Hepatic stellate cell (primary cell): ENCODE measurements at places on chromosomes 7 and 10.

DNA sequence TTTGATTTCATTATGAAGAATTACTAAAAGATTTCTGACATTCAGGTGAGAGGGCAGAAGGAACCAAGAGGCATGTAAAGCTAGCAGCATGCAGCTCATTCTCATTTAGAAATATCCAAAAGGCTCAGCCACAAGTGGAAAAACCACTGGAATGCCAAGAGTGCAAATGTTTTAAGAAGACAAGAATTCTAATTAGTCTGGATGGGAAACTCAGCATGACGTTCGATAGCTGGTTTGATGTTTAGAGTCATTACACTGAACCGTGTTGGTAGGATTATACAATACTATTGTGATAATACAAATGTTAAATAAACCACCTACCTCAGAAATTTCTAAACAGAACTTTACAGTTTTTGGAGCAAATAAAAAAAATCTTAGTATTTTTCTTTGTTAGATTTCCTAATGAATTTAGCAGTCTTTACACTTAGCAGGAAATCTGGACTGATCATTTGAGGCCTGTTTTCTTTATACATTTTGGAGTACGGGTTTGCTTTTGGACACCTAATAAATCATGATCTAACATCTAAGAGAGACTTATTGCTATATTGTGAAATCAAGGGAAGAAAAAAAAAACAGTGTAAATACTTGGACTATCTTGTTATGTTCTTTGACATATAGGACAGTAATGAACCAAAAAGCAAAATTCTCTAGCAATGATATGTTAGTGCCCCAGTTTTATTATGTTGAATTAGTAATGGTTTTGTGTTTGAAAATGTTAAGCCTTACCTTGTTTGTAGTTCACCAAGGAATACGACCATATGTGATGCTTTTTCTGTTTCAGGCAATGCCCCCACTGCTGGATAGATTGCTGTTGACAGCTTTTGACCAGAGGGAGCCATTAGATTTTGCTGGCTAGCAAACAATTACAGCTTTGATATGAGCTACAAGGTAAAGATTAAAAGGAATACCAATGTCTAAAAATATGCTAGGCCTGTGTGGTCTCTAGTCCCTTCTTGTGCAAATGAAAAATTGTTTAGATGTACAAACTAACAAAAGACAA is 354.1 kb upstream of the SEMA3A start:
- no peak for DNase-seq

DNA sequence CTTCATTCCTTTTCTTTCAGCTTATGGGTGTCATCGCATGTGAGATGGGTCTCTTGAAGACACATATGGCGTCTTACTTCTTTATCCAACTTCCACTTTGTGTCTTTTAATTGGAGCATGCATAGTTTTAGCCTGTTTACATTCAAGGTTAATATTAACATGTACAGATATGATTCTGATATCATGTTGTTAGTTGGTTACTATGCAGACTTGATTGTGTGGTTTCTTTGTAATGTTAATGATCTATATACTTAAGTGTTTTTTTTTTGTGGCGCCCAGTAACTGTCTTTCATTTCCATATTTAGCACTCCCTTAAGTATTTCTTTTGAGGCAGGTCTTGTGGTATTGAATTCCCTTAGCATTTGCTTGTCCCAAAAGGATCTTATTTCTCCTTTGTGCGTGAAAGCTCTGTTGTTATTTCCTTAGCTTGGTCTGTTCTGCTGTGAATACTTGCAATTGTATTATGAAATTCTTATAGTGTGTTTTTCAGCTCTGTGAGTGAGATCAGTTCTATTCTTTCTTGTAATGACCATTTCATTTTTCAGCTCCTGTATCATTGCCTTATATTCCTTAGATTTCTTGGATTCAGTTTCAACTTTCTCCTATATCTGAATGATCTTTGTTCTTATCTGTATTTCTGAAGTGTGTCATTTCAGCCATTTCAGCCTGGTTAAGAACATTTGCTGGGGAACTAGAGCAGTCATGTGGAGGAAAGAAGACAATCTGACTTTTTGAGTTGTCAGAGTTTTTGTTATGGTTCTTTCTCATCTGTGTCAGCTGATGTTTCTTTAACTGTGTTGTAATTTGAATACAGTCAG is 88.4 kb downstream of the ABCA13 start:
- DNase-seq: no peak

GRCh38 chr10:95071107-95071660 is 1.9 kb upstream of the CYP2C8 start:
- DNase-seq: no peak

DNA sequence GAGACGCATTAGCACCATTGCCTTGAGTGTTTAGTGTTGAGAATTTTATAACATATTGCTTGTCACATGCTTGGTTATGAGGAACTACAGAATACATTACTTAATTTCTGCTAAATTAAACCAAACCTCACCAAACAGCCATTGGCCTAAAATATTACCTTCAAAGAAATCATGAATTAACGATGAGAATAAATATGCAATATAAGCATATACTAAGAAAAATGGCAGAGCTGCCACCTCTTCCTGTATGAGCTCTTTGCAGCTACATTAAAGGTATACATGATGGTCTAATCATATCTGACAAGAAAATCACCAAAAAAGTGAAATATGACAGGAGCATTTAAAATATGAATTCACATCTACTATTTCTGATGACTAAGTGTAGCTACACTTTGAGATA is 5.2 kb upstream of the RHEB start:
- DNase-seq: no peak

DNA sequence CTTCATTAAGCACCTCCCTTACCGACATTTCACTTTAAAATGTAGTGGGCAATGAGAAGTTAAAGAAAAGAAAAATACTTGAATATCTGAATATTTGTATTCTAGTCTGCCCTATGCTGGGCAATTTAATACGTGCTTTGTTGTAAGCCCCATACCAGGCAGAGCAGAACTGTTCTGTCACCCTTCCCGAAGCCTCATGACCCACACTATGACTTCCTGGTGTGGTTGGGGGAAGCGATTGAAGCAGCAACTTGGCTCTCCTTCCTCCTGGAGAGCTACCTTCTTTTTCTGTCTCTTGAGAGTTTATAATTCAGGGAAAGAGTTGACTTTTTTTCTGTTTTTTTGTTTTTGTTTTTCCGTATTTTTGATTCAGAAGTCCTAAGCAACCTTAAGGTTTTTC is 243.7 kb downstream of the INHBA start:
- DNase-seq: no peak

- no peak for DNase-seq
Measured at GRCh38 chr10:25384618-25385017, 209.8 kb downstream of the GPR158 start.

DNA sequence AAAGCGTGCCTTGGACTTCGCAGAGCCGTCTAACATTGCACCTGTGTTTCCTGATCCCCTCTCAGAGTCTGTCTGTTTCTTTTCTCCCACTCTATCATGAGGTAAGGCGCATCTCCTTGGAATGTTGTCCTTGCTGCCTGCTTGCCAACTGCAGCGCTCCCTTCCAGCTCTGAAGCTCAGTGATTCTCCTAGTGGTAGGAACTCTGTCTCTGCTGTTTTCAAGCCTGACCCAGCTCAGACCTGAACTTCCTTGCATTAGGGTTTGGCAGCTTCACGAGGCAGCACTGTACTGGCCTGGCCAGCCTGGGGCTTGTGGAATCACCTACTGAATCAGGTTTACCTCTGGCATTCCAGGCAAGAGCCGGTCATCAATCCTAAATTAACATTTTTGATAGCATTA is 123.9 kb downstream of the CREB5 start:
- DNase-seq: peak; percentile 20

DNA sequence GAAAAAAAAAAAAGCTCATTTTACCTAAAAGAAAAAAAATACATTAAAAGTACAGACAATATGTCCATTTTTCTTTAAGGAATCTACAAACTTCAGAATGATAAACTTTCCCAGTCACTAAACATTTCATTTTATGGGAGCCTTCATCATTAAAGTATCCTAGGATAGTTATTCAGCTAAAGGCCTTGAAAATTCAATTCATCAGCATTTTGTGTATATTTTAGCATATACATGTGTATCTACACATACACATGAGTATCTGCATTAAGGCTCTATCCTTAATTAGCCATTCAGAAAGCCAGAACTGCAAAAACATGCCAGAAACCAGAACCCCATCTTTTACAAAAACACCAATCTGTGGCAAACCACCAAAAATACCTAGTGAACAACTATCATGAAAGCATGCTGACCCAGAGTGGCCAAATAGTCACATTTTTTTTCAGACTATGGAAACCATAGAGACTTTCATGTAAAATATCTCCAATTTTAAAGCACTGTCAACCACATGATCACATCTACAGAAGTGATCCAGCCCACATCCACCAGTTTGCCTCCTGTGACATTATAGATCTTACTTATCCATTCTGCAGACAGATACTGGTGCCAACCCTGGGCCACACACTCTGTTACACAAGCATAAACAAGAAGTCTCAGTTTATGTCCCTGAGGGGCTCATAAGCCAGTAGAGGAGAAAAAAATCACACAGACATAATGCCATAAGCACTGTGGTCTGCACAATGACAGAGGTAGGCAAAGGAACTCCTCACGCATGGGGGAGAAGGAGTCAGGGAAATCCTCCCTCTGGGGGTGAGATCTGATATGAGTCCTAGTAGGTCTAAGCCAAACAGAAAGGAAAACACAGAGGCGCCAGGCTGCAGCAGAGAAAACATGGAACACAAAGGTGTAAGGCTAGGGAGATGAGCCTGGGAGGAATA is 79.2 kb downstream of the SRPK2 start:
- no peak for DNase-seq

DNA sequence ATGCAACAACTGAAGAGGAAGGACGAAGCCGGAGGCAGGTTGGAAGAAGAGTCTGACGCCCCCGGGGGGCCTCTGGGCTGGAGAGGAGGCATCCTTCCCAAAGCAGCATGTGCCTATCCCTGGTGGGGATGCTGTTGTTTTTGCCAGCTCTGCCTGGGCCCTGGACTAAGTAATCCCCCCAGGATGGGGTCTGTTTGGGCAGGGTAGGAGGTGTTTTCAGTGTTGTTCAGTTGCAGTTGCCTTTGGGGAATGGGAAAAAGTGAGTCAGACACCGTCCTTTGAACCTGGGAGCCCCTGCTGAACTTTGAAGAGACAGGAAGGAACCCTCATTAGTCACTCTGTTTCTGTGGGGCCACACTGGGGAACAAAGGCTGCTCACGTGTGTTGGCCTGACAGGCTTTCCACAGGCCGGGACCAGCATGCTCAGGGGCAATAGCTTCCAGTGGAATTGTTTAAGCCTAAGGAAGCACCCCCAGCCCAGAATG is 35.2 kb upstream of the GDF10 start:
- DNase-seq: no peak
